Testis (tissue), 5 donors: ENCODE measurements at places on chromosomes 4 and X. TPM values are rescaled to one million over a fixed set of nuclear protein-coding genes. Genes with fewer than 3 reads are reported as not detected.

DNA sequence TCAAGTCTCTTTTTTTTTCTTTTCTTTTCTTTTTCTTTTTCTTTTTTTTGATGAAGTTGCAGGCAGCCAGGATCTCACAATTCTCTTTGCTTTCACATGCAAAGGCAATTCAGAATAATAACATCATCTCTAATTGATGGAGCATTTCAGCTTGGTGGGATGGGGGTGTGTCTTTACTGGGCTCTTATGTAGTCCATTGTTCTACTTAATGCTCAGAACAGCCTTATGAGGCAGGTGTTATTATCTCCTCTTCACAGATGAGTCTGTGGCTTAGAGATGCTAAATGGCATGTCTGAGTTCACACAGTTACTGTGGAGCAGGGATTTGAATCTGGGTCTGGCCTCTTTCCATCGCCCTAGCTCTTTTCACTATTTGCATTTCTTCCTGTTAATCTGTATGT is 70.2 kb downstream of the TRPC5 start:
- H3K36me3 ChIP-seq = no peaks in the 10 kb centered on the region
- no peaks in the 10 kb centered on the region for H3K4me1 ChIP-seq
- H3K27me3 ChIP-seq = no peaks in the 10 kb centered on the region
- H3K27ac ChIP-seq = no peak overlapping the region

The NIPAL1 gene
- 0.79 TPM for total RNA-seq

- no peak overlapping the region for H3K4me3 ChIP-seq
- H3K27ac ChIP-seq = no peak overlapping the region
- H3K36me3 ChIP-seq = no peaks in the 10 kb centered on the region
- H3K4me1 ChIP-seq = no peaks in the 10 kb centered on the region
These were observed 68.4 kb downstream of the RAPGEF2 start for GRCh38 chr4:159171287-159171686.

GRCh38 chr4:147547314-147548056 is 66.6 kb downstream of the EDNRA start:
- H3K27ac ChIP-seq = no peak overlapping the region
- H3K36me3 ChIP-seq = no peaks in the 10 kb centered on the region
- H3K4me3 ChIP-seq = no peak overlapping the region
- DNase-seq = no peak
- no peaks in the 10 kb centered on the region for H3K4me1 ChIP-seq

DNA sequence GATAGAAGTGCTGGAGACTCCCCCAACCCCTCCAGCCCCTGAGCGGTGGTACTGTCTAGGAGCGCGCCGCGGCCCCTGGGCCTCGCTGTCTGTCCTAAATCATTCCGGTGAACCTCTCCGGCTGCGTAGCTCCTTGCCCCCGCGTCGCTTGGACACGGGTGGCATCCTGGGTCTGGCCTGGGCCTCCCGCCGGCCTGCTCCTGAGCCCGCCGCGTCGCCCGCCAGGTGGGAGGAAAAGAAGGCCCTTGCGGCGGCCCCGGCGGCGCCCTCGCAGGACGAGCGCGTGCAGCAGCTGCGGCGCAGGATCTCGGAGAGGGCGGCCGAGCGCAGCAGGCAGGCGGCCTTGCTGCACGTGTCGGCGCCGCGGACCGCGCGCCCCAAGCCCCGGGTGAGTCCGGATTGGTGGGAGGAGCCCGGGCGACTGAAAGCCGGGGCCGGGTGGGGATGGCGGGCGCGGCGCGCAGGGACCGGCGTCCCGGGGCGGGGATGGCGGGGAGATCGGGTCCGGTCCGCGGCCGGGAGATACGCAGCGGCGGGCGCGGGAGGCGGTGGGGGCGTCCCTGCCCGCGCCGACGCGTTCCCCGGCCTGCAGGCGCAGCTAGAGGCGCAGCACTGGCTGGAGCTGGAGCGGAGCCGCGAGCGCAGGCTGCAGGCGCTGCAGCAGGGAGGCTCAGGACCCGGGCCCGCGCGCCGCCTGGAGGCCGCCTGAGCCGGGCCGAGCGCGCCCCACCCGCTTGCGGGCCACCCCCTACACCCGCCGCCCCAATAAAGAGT is 6.5 kb upstream of the RNF4 start:
- peaks cover 9% of the 10 kb centered on the region for H3K4me1 ChIP-seq
- H3K27me3 ChIP-seq = no peaks in the 10 kb centered on the region
- H3K36me3 ChIP-seq = no peaks in the 10 kb centered on the region
- H3K27ac ChIP-seq = peak overlapping the region; percentile 12
- peak overlapping the region; percentile 41 for H3K4me3 ChIP-seq

DNA sequence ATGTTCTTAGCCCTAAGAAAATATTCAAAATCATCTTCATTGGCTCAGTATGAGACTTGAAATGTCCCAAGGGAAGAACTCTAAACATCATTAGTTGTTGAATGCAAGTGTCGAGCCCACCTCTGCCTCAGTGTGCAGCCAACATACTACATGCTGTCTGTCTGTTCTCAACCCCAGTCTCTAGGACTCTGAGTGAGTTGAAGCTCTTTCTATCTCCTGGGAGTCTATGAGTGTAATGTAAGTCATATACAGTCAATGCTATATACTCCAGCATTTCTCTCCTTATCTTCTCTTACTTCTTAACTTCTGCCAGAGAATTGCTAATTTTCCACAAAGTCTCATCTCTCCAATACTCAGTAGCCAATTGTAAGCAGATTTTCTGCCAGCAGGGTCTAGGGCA is 61.3 kb downstream of the SPATA18 start:
- no peaks in the 10 kb centered on the region for H3K4me1 ChIP-seq
- DNase-seq = no peak
- no peaks in the 10 kb centered on the region for H3K36me3 ChIP-seq

DNA sequence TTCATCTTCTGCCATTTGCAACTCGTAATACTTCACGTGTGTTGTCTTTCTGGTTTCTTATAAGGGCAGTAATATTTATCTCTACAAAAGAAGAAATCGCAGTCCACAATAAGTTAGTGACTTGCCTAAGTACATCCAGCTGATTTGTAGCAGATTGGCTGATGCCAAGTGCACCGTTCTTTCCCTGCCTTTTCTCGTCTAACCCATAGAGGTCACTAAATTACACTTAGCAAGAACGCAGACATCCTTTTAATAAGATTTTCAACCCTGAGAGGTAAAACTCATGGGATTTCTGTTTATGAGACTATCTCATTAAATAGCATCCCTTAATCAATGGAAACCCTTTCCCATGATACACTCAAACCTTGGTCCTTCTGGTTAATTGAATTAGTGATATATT is 408.6 kb upstream of the ACTRT1 start:
- no peaks in the 10 kb centered on the region for H3K27me3 ChIP-seq
- no peak overlapping the region for H3K27ac ChIP-seq
- no peaks in the 10 kb centered on the region for H3K4me1 ChIP-seq
- no peak for DNase-seq

- no peak overlapping the region for H3K27ac ChIP-seq
- H3K36me3 ChIP-seq = no peaks in the 10 kb centered on the region
- no peaks in the 10 kb centered on the region for H3K4me1 ChIP-seq
- no peaks in the 10 kb centered on the region for H3K27me3 ChIP-seq
- no peak for DNase-seq
These were observed 141.4 kb downstream of the ZIC3 start for GRCh38 chrX:137707348-137707747.

The ADGRL3 gene
- total RNA-seq = 12.8 TPM

GRCh38 chrX:40976981-40977380 is 108.3 kb upstream of the USP9X start:
- no peaks in the 10 kb centered on the region for H3K4me1 ChIP-seq
- H3K4me3 ChIP-seq = no peak overlapping the region
- no peaks in the 10 kb centered on the region for H3K27me3 ChIP-seq
- no peak overlapping the region for H3K27ac ChIP-seq
- DNase-seq = no peak
- H3K36me3 ChIP-seq = no peaks in the 10 kb centered on the region

DNA sequence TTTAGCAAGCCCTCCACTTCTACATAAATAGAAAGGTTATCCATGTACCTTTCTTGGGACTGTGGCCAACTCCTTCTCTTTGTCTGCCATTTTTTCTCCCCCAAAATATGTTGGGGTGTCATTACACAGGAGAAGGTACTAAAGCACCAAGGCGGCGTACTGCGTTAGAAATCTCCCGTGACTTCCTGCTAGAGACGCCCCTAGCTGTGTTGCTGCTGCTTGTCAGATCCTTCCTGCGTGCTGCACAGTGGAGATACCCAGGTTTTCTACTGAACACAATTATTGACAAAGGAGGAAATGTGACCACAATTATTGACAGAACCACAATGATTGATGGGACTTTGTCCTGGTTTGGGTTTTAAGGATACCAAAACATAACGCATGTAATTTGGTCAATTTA is 97.7 kb downstream of the EFHC2 start:
- H3K4me3 ChIP-seq = no peak overlapping the region
- H3K4me1 ChIP-seq = no peaks in the 10 kb centered on the region
- H3K36me3 ChIP-seq = no peaks in the 10 kb centered on the region
- DNase-seq = no peak
- H3K27ac ChIP-seq = no peak overlapping the region

- no peak for DNase-seq
- H3K4me1 ChIP-seq = no peaks in the 10 kb centered on the region
- no peaks in the 10 kb centered on the region for H3K27me3 ChIP-seq
- no peak overlapping the region for H3K4me3 ChIP-seq
- H3K27ac ChIP-seq = no peak overlapping the region
These were observed 48.0 kb downstream of the OTC start for GRCh38 chrX:38400389-38400910.

DNA sequence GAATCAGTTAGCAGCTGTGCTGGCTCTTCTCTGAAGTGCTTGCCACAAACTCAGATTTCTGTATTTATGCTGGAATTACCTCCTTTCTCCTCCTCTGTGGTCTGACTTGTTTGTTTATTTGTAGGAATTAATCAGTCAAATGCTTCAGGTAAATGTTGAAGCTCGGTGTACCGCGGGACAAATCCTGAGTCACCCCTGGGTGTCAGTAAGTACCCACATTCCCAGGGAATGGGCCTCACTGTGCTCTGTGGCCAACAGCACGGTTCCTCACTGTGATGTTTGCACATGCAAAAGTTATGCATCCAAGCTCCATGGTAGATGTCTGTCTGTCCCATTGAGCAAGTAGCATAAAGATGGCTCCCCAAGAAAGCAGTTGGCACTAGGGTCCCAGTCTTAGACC is 169.9 kb downstream of the DCLK2 start:
- no peaks in the 10 kb centered on the region for H3K4me1 ChIP-seq
- no peak for DNase-seq
- no peaks in the 10 kb centered on the region for H3K27me3 ChIP-seq
- H3K4me3 ChIP-seq = no peak overlapping the region

- no peak overlapping the region for H3K4me3 ChIP-seq
- no peaks in the 10 kb centered on the region for H3K27me3 ChIP-seq
- H3K27ac ChIP-seq = no peak overlapping the region
These were observed 127.2 kb downstream of the FNIP2 start for GRCh38 chr4:158895797-158896576.

GRCh38 chr4:39565878-39566600 is 38.8 kb upstream of the UGDH start:
- H3K4me3 ChIP-seq = no peak overlapping the region
- H3K27me3 ChIP-seq = no peaks in the 10 kb centered on the region
- DNase-seq = no peak
- H3K36me3 ChIP-seq = no peaks in the 10 kb centered on the region
- H3K4me1 ChIP-seq = no peaks in the 10 kb centered on the region

DNA sequence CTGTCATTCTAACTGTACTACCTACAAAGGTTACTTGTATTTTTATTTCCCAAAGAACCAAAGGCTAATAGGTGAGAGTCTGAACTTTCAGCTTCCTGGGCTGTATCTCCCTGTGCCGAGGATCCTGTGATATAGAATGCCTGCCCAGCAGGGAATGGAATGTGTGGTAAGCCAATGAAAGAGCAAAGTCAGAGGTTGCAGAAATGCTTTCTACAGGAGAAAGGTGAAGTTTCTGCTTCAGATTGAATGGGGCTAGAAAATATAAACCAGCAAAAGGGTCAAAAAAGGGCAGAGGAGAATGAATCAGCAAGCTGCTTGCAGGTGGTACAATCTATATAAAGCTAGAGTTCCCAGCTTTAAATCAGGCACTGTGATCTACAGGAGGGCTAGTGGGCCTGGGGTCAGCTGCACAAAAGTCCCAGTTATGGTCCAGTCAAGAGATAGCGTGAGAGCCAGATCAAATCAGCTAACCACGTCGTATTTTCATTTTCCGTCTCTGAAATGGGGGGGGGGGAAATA is 146.1 kb downstream of the DCTD start:
- no peak overlapping the region for H3K4me3 ChIP-seq
- H3K4me1 ChIP-seq = no peaks in the 10 kb centered on the region
- H3K27ac ChIP-seq = no peak overlapping the region

- H3K4me1 ChIP-seq = no peaks in the 10 kb centered on the region
- no peak overlapping the region for H3K4me3 ChIP-seq
- H3K36me3 ChIP-seq = no peaks in the 10 kb centered on the region
- H3K27me3 ChIP-seq = no peaks in the 10 kb centered on the region
- no peak for DNase-seq
These were observed 90.0 kb downstream of the MAOA start for GRCh38 chrX:43745938-43746721.

GRCh38 chr4:167622481-167623240 is 388.4 kb upstream of the SPOCK3 start:
- DNase-seq = peak; percentile 79
- H3K36me3 ChIP-seq = no peaks in the 10 kb centered on the region
- no peaks in the 10 kb centered on the region for H3K27me3 ChIP-seq
- no peak overlapping the region for H3K27ac ChIP-seq

The OTUD5 gene
- 74.3 TPM for total RNA-seq

- no peaks in the 10 kb centered on the region for H3K36me3 ChIP-seq
- H3K4me1 ChIP-seq = no peaks in the 10 kb centered on the region
- no peak overlapping the region for H3K27ac ChIP-seq
- H3K27me3 ChIP-seq = no peaks in the 10 kb centered on the region
These were observed 715.1 kb downstream of the FSTL5 start for GRCh38 chr4:161448550-161449180.

GRCh38 chr4:99435154-99435553 is at the start of gene ADH7:
ADH7 (minus strand) TSS chr4:99435342; CDS start chr4:99435233, 109 bp downstream.
- no peak for DNase-seq
- no peaks in the 10 kb centered on the region for H3K36me3 ChIP-seq
- no peaks in the 10 kb centered on the region for H3K4me1 ChIP-seq
- no peak within 1 kb of the TSS for H3K4me3 ChIP-seq
- H3K27ac ChIP-seq = no peak within 1 kb of the TSS
- no peaks in the 10 kb centered on the region for H3K27me3 ChIP-seq

The BRCC3 gene
- total RNA-seq = 3.4 TPM

DNA sequence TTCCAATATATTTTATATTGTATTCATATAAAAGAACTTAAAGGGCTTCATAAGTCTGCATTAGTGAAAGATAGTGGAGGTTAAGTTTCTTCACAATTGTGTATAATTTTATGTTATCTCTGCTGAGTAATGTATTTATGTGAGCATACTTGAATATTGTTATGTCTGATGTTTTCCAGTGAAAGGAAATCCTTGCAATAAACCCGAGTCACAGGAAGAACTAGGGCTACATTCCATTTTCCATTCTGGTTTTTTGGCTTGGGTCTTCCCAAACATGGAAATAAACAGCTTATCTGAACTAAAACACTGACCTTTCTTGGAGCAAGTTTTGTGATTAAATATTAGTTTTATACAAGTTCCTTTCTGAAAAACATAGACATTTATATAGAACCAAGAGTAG is 231.3 kb upstream of the GPRIN3 start:
- no peak for DNase-seq
- H3K36me3 ChIP-seq = no peaks in the 10 kb centered on the region
- no peaks in the 10 kb centered on the region for H3K4me1 ChIP-seq
- H3K27me3 ChIP-seq = no peaks in the 10 kb centered on the region
